ENCODE measurements at places on chromosomes 4 and X. TPM values are rescaled to one million over a fixed set of nuclear protein-coding genes. Genes with fewer than 3 reads are reported as not detected.

ZNF182 gene
- 4.4 TPM for total RNA-seq

RASL11B gene
- not detected for total RNA-seq

CDX4 gene
- not detected for total RNA-seq

BEX1 gene
- total RNA-seq = 4.4 TPM

MAGEB1 gene
- total RNA-seq = not detected

AFP gene
- 1.7 TPM for total RNA-seq

IL3RA gene
- total RNA-seq = not detected

CT55 gene
- not detected for total RNA-seq
